ENCODE measurements at places on chromosomes 7 and 10.

DNA sequence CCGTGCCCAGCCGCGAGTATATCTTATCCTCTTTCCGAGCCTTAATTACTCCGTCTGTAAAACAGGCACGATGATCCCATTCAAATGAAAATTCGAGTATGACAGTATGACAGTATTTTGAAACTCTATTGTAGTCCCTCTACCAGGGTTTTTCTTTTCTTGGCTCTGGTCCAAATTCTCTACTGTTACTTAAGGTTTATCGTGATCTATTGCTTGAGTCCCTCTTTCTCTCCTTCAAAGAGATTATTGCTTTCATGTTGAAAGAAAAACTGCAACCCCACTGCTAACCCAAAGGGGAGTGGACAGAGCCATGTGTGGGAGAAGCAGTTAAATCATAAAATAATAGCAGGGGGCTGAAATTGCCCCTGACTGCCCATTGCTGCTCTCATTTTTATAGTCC lies 1156.6 kb upstream of the AUTS2 start:
- no peak for DNase-seq

DNA sequence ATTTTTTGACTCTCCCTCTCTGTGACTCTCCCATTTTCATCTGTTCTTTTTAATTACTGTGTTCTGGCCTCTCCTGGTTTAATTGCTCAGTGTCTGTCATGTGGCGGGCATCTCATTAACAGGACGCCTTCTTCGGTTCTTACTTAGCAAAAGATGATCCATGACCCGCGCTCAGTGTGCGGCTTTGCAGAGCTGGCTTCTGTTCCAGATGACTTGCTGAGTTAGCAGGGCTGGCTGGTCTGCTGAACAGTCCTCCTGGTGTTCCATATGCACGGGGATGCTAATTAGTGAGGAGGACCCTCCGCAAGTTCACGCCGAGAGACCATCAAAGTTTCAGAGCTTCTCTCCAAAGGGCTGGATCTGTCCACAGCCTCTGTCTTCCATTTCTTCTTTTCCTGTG lies 258.6 kb upstream of the MKI67 start:
- no peak for DNase-seq

GRCh38 chr7:121360564-121360963 lies 31.8 kb downstream of the WNT16 start:
- no peak for DNase-seq

DNA sequence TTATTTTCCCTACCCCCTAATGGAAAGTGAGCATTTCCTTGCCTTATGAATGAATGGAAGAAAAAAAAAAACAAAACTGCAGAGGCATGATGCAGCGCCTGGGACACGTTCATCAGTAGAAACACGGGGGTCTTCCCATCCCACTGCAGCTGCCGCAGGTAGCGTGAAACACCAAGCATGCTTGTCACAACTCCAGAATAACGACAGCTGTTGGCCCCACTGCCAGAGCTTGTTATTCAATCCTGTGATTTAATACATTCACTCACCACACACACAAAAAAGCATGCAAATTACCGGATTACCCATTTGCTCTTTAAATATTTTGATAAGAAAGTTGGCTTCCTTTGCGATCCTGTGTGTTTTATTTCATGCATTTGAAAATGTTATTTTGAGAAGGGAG lies 48.4 kb upstream of the GNA12 start:
- no peak for DNase-seq

GRCh38 chr7:106597751-106598546 lies 63.0 kb downstream of the CCDC71L start:
- DNase-seq: no peak

DNA sequence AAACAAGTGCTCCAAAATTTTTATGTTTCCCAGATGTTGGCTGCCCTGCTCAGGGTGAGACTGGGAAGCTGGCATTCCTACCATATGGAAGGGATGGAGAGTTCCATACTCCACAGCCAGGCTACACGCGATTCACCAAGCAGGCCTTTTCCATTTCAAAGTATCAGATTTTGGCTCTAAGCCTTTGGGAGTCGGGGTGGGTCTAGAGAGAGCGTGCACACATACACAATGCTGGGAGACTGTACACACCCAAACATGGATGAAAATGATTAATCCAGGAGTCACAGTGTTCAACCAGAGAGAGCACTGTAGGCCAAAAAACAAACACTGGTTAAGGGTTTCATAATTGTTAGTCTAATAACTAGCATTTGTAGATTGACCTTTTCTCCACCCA lies 295.0 kb downstream of the BICC1 start:
- DNase-seq: no peak

DNA sequence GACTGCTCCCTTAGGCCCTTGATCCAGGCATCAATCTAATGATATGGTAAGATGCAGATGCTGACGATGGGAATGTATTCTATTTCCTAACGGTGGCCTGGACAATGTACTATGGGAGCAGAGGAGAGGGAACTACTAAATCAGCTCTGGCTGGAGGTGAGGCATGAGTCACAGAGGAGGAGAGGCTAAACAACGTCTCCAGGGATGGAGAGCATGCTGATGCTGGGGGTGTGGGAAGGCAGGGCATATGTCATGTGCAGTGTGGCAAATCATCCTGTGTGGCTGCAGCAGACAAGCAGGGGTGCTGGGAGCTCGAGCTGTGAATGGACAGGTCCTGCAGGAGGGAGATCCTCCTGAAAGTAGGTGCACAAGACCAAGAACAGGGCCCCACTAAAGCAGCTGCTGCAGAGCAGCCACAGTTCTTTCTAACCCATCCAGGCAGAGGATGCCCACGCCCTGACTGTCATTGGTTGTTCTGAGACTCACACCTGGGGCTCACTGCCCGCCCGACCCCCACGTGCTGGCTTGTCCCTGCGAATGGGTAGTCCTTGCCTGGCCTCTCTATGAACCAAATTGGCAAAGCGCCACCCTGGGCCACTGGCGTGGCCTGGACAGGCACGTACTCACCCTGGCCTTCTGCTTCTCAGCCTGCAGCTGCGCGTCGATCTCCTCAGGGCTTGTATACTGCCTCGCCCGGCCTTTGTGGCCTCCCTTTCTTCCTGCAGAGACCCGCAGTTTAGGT lies 4.0 kb downstream of the PDAP1 start:
- no peak for DNase-seq

DNA sequence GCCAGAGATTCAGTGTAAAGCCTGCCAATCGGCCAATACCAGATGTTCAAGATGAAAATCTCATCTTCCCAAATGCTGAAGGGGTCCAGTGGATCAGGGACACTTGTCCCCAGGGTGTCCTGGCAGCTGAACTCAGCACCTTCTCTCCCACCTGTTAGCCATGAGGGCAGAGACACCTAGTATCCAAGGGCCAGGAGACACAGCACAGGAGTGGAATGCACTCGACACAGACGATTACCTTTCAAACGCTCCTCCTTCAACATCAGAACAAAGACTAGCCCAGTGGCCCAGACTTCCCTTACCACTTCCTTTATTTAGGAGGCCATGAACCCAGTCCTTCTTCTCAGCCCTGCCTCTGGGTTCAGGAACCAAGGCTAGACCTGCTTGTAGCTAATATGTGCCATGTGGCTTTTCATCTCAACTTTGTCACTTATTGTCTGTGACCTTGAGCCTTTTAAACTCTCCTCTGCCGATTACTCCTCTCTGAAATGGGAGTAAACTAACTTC lies 180.3 kb upstream of the PLXNA4 start:
- DNase-seq: no peak

DNA sequence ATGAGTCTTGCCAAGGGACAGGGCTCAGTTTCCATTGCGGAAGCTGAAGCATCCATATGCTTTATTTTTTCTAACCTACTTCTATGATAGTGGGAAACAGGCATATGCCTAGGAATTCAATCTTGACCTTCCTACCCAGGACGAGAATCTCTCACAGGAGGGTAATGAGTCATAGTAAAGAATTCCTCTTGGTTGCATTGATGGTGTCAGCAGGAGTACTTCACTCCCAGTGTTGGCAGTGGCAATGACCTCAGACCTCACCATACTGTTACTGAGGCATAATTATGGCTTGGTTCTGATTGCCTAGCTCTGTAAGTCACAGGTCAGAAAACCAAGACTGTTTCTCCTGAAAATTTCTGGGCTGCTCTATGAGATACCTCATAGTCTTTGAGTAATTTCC lies 552.9 kb downstream of the ARL4A start:
- no peak for DNase-seq

DNA sequence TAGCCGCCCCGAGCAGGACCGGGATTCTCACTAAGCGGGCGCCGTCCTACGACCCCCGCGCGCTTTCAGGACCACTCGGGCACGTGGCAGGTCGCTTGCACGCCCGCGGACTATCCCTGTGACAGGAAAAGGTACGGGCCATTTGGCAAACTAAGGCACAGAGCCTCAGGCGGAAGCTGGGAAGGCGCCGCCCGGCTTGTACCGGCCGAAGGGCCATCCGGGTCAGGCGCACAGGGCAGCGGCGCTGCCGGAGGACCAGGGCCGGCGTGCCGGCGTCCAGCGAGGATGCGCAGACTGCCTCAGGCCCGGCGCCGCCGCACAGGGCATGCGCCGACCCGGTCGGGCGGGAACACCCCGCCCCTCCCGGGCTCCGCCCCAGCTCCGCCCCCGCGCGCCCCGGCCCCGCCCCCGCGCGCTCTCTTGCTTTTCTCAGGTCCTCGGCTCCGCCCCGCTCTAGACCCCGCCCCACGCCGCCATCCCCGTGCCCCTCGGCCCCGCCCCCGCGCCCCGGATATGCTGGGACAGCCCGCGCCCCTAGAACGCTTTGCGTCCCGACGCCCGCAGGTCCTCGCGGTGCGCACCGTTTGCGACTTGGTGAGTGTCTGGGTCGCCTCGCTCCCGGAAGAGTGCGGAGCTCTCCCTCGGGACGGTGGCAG lies at the start of gene MGMT:
MGMT (plus strand) TSS at position 539 of the 656 bp plus-strand sequence.
- peak; percentile 66 for DNase-seq

GRCh38 chr10:101214446-101215396 lies 14.5 kb downstream of the LBX1 start:
- no peak for DNase-seq

DNA sequence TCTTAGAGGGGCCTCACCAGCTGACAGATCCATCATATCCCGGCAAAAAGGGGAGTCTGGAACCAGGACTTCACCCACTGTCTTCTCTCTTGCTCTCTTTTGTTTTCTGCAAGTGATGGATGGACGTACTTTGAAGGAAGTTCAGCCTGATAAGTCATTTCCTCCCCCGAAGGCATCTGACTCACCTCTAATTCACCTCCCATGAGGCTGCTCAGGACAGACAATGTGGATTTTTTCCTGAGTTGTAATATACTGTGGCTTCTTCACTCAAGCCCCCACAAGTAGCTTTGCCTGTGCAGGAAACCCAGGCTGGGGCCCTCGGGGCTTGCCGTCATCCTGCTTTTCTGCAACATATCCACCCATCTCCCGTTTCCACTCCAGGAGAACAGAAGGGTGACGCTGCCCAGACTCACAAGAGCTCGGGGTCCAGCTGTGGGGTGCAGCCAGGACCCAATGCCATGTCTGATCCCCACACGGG lies 70.4 kb downstream of the ASB13 start:
- no peak for DNase-seq

DNA sequence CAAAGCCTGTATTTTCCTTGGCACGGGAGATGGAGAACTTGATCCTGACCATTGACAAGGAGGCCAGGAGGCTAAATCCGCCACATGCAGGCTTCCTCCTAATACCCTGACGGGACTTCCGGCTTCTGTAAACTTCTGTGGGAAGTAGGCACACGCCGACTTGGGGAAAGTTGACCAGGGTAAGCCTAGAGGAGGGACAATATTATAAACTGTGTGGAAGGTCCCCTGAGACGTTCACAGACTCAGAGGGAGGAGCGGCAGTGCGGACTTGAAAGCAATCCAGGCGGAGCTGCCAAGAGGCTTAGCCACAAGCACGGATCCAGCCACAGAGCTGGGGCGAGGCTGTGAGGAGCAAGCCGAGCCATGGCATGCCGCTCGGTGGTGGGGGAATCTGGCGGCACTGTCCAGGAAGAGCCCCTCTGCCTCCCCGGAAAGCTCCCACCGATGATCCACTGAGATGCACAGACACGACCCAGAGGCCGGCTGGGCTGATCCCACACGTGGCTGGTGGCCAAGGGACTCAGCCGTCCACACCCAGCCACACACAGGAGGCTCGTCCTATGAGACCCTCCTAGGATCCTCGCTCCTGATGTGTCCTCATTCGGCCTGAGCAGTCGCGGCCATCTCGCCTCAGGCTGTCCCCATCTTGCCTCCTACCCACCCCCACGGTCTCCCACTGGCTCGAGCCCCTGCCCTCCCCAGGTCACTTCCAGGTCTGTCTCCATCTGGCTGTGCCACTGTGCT lies 40.0 kb upstream of the INSIG1 start:
- no peak for DNase-seq

- no peak for DNase-seq
These were observed 353.6 kb downstream of the CALN1 start for GRCh38 chr7:72058579-72058978.

DNA sequence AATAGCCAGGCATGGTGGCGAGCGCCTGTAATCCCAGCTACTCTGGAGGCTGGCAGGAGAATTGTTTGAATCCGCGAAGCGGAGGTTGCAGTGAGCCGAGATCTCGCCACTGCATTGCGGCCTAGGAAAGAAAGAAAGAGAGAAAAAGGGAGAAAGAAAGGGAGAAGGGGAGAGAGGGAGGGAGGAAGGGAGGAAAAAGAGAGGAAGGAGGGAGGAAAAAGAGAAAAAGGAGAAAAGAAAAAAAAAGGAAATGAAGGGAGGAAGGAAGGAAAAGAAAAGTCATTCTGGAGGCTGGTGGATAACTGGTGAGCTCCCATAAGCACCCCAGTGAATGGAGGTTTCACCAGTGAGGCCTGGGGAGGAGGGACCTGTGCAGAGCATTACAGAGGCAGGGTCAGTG lies 7.6 kb upstream of the OGDHL start:
- DNase-seq: no peak

- peak; percentile 93 for DNase-seq
These were observed 23.6 kb downstream of the DDIT4 start for GRCh38 chr10:72297281-72297804.

GRCh38 chr7:124652237-124652636 lies 113.4 kb downstream of the GPR37 start:
- DNase-seq: no peak

- no peak for DNase-seq
These were observed 15.0 kb downstream of the PTN start for GRCh38 chr7:137328373-137329120.

DNA sequence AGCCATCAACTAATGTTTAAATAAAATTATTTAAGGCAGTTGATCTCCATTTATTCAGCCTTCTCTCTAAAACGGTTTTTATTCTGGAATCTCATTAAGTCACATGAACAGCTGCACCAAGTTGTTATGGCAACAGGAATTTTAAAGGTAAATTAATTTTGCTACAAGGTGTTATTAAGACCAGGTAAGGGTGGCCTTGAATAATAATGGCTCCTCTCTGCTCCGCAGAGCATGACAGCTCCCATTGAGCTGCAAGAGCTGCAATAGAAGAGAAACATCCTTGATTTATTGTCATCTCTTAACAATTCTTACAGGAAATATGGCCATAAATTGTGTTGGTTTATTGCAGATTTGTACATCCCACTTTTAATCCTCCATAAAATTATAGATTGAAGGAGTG lies 165.8 kb downstream of the KLF6 start:
- DNase-seq: no peak

- no peak for DNase-seq
These were observed 211.9 kb downstream of the CXCL12 start for GRCh38 chr10:44172883-44173607.

- no peak for DNase-seq
These were observed at the start of gene DNAH11 for GRCh38 chr7:21542891-21543527. Gene DNAH11, plus strand, starts transcription at chr7:21543039. Its CDS starts 207 bp downstream, at chr7:21543246.

GRCh38 chr10:102243309-102243708 lies 2.0 kb upstream of the PITX3 start:
- no peak for DNase-seq
